GM12892 (cell line): ENCODE measurements at places on chromosomes 11 and 22.
A peak's percentile ranks its signal among the peaks of the same experiment; 100 is the strongest.

DNA sequence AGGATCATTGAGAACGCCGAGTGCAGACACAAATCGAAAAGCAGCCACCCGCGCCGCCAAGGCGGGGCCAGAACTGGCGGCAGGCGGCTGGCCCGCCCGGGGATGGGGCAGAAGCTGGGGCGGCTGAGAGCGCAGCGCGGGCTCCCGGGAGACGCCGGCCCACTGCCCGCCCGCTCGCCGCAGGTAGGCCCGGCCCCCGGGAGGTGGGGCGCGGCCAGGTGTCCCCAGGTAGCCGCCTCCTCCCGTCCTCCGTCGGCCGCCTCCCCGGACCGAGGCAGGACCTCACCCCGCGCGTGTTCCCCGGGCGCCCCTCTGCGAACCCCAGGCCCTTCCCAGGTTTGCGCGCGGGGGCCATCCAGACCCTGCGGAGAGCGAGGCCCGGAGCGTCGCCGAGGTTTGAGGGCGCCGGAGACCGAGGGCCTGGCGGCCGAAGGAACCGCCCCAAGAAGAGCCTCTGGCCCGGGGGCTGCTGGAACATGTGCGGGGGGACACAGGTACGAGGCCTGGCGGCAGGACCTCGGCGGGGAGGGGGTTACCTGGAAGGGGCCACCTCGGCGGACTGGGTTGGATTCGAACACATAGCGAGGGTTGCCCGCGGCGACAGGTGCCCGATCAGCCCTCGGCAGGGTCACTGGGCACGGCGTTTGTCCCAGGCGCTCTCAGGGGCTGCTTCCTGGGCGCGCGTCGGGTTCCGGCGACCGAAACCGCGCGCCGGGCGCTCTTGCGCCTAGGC is at the start of gene PRRG4:
TSS of gene PRRG4 (plus strand) at position 248 of the 733 bp plus-strand sequence. CDS start 603 bp downstream, outside the sequence.
- peak; percentile 64 for DNase-seq

GRCh38 chr11:117917591-117918151 is 11.5 kb downstream of the TMPRSS13 start:
- DNase-seq = no peak

- DNase-seq = no peak
Measured at GRCh38 chr22:23829845-23830372, 8.9 kb downstream of the DERL3 start.

GRCh38 chr11:72781313-72782080 is 12.3 kb downstream of the STARD10 start:
- DNase-seq = peak; percentile 88

DNA sequence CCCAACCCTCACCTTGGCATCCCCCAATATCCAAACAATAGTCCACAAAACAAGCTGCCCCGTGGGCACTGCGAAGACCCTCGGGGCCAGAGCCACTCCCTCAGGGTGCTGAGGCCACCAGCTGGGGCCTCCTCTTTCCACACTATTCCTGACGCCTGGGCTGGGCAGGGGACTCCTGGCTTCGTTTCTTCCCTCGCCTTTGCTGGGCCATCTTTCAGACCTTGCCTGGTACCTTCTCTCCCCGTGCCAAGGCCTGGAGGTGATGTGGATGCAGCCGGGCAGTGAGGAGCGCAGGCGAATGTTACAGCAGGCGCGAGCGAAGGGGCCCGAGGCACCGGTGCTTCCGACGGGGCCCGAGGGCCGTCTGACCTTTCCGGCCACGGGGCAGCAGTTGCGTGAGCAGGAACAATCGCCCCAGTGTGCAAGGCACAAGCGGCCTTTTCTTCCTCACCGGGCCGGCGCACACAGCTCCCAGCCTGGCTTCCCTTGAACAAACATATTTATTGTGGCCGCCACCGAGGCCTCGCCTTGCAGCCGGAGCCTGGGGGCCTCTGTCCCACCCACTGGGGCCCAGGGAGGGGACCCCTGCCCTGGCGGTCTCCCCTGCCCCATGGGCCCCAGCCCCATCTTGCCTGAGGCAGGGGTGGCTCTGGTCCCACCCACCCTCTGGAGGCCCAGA is 32.6 kb upstream of the KCNQ1OT1 start:
- DNase-seq = no peak

DNA sequence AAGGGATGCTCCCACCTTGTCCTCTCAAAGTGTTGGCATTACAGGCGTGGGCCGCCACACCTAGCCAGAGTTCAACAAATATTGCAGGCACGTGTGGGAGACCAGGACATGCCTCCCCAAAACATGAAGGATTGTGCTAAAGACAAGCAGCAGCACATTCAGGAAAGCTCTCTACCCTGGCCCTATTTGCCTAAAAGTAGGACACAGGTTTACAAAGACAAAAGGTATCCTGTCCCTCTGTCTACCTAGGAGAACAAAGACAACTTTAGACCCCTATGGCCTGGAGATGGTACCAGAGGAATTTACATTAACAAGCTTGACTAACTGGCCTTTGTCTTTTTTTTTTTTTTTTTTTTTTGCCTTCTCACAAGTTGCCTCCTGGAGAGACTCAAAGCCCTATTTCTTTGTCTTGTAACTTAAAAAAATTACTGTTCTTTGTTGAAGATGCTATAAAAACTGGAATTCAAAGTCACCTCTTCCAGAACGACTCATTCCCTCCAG is 859 bp upstream of the ACCS start:
- no peak for DNase-seq

- DNase-seq = no peak
Measured at GRCh38 chr11:10285148-10285802, 8.7 kb downstream of the SBF2 start.

- no peak for DNase-seq
Measured at GRCh38 chr22:38124236-38124974, 13.9 kb upstream of the BAIAP2L2 start.

GRCh38 chr22:24482575-24482974 is 12.6 kb upstream of the UPB1 start:
- no peak for DNase-seq

DNA sequence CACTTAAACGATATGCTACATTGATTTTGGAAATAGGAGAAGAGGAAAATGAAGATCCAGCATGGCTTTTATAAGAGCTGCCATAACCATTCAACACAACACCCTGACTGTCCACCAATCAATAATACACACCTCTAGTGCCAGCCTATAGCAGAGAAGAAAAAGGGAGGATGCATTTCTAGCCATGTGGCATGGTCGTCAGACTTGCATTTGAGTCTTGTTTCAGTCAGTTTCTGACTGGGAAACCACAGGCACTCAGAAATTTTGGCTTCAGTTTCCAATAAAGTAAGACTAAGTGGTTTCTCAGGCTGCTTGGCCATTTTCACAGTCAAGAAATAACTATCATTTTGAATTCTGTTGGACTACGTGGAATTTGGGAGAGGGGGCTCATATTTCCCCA is 523.5 kb upstream of the LRRC4C start:
- no peak for DNase-seq

DNA sequence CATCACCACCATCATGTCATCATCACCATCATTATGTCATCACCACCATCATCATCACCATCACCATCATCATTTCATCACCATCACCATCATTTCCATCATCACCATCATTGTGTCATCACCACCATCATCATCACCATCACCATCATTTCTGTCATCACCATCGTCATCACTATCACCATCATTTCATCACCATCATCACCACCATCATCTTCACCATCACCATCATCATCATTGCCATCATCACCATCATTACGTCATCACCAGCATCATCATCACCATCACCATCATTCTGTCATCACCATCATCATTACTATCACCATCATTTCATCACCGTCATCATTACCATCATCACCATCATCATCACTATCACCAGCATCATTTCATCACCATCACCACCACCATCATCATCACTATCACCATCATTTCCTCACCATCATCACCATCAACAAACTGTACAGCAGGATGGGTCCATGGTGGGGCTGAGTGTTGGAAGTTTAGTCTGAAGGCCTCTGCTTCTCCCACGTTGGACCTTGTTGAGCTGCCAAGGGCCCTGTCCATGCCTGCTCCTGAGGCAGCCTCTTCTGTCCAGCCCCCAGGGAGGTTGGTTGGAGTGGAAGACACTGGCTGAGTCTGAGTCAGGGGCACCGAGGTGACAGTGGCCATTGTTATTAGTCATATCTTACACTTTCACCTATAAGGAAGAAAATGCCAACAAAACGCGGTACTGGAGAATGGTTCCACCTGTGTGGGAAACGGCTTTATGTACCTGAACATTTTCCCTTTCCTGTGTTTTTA is 247.1 kb downstream of the TBC1D22A start:
- no peak for DNase-seq

GRCh38 chr22:31085493-31085824 is 4.3 kb downstream of the SMTN start:
- DNase-seq = no peak

DNA sequence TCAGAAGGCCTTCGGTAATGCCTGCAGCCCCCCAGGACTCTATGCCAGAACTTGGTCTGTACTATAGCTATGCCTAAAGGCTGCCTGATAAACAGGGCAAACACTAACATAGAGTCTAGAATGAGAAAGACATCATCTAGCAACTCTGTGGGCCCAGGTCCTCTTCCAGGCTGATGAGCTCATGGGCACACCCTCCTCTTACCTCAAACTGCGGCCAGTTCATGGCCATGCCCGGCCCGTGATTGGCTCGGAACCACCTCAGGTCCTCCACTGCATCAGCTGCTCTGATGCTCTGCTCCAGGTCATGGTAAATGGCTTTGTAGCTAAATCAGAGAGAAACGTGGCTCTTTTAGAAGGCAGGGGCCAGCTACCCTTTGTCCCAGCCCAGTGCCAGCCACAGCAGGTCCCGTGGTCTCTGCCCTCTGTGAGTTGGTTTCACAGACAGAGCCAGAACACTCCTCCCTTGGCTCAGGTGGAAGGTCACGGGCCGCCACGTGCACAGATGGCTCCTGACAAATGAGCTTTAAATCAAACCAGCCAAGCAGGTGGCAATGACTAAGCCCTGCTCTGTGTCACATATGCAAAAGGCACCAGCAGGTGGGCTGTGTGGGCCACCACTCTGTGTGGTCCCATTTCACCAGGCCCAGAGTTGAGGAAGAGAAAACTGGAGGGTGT is 25.0 kb upstream of the ARFGAP3 start:
- DNase-seq = no peak

GRCh38 chr22:17862646-17863181 is 88.4 kb upstream of the BID start:
- no peak for DNase-seq

GRCh38 chr22:17305076-17305475 is 64.2 kb upstream of the CECR2 start:
- no peak for DNase-seq

DNA sequence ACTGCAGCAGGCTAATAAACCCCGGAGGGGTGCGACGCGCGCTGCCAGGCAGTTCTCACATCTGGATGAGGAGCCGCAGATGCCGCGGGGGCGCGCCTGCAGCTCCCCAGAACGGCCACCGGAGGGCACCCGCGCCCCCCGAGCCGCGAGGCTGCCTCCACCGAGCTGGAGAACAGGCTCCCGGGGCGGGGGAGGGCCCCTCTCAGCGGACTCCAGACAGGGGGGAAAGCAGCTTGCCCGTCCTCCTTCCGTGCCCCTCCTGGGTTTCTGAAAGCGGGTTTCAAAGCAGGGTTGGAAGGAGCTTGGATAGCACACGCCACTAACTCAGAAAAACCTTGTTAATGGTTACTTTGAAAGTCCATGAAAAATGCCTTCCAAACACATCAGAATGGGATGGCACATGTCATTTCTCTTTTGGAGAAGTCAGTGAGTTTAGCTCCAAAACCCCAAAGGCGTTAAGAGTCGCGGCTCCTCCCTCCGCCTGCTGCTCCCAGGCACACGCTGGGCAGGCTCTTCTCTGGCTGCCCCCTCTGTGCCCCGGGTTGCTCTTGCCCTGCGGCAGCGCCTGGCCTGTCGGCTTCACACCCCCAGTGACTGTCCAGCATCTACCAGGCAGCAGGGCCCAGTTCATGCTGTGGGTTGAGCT is 317.8 kb downstream of the NTM start:
- peak; percentile 83 for DNase-seq

DNA sequence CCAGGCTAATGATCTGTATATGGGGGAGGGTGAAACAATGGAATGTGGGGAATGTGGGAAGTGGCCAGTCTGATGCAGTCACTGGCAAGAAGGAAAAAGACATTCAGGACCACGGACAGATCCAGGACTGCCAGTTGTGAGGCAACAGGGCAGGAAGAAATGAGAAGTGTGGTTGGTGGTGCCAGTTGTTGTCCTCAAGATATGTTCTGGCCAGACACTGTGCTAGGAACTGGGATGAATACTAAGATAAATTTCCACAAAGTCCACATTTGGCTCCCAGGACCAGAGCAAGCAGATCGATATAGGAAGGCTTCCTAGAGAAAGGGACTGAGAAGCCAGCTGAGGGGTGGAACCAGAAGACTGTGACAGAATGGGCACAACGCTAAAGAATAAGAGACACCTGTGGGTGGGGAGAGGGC is 6.8 kb upstream of the TPBGL start:
- DNase-seq = no peak

GRCh38 chr11:46307785-46308341 is 30.4 kb downstream of the CREB3L1 start:
- no peak for DNase-seq

DNA sequence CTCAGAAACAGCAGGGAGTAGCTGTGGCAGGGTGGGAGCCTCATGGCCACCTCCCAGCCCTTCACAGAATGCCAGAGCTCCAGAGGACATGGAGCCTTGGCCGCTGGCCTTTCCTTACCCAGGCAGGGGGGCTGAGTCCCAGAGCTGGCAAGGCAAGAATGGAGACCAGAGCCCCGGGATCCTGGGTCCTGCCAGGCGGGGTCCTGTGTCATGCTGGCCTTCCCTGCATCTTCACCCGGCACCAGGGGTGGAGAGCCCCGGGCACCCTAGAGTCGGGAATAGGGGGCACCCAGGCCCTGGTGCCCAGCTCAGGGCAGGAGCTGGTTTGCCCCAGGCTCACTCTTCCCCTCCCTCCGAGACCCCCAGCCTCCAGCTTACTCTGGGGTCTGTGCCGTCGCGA is 519.9 kb downstream of the TBC1D22A start:
- no peak for DNase-seq

- DNase-seq = no peak
Measured at GRCh38 chr11:66238786-66239413, 29.5 kb upstream of the RAB1B start.

DNA sequence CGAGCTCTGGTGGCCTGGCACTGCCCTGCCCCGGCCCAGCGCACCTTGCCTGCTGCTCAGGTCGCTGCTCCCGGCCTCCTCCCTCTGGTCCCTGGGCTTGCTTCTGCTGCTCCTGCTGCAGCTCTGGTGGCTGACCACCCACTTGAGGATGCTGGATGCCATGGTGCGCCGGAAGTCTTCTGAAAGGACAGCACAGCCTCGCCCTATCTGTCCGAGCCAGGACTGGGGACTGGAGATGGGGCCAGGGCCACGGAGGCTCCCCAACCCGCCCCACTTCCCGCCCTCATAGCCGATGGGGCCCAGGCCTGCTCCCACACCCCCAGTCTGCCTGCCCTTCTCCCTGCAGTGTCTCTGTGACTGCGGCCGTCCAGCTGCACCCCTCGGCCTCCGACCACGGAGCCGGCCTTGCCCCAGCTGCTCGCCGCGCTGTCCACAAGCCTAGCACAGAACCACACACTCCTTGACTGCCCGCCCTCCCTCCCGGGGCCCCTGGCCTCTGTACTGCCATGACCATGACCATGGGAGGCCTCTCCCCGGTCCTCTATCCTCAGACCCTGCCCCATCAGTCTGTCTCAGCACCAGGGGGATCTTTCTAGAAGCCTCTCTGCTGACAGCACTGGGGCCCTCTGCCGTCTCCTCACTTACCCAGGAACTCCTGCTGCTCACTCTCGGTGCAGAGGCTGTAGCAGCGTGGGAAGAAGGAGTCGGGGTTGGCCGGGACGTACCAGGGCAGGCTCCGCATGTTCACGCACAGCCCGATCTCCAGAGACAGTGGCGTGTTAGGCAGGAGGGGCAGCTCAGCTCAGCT is 12.7 kb downstream of the TTLL8 start:
- no peak for DNase-seq

GRCh38 chr11:104917271-104918112 is 19.2 kb upstream of the CASP12 start:
- DNase-seq = no peak
